ENCODE measurements at places on chromosomes 2 and 18. TPM values are rescaled to one million over a fixed set of nuclear protein-coding genes. Genes with fewer than 3 reads are reported as not detected.

DUSP2 gene
- total RNA-seq: 52.0 TPM

DNA sequence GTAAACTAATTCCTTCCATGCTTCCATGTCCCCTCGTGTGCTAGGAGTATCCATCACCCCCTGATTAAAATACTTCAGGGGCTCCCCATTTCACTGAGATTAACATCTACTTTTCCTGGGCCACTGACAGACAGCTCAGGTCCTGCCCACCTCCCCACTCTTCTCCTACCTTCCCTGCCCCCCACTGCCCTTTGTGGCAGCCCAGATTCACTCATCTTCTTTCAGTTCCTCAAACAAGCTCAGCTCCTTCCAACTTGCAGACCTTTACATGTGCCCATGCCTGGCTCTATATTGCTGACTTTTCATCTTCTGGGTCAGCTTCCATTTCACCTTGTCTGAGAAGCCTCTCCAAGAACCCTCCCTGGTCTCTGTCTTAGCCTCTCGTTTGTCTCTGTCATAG, 12.0 kb downstream of the RUFY4 start:
- DNase-seq: no peak
- peaks cover 13% of the 10 kb centered on the region for H3K36me3 ChIP-seq
- H3K27me3 ChIP-seq: no peaks in the 10 kb centered on the region
- no peak overlapping the region for H3K4me3 ChIP-seq

GRCh38 chr2:85353876-85354285, 447 bp downstream of the RETSAT start:
- H3K4me1 ChIP-seq: peaks cover 23% of the 10 kb centered on the region
- H3K4me3 ChIP-seq: peak overlapping the region; percentile 99
- no peaks in the 10 kb centered on the region for H3K27me3 ChIP-seq

DNA sequence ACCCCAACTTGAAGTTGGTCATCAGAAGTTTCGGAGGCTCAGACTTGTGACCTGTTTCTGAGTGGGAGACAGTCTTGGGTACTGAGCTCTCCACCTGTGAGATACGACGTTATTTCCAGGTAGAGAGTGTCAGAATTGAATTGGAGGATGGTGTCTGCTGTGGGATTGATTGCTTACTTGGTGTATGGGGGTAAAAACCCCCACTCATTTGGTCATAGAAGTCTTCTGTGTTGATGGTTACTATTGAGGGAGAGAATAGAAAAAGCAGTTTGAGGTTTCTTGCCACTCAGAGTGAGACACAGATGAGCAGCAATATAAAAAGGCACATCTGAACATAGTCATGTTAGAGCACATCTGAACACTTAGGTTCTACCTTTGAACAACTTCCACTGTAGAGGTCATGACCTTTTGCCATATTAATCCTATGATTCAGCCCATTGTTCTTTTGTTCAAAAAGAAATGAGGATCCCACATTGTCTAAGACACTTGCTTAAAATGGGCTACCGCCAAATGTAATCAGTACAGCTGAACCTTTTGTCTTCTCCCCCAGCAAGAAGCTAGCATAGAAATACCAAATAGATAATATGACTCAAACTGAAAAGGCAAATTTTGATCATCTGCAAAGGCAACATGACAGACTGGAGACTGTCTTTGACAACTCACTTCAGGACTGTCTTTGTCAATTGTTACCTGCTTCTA, 73.3 kb downstream of the NAB1 start:
- peaks cover 28% of the 10 kb centered on the region for H3K4me1 ChIP-seq
- no peak for DNase-seq
- H3K27ac ChIP-seq: peak overlapping the region; percentile 63
